Fibroblast of mammary gland (primary cell): ENCODE measurements at places on chromosomes 7 and 10.

GRCh38 chr7:131935180-131935579 lies 378.8 kb upstream of the PODXL start:
- DNase-seq, result no peak

DNA sequence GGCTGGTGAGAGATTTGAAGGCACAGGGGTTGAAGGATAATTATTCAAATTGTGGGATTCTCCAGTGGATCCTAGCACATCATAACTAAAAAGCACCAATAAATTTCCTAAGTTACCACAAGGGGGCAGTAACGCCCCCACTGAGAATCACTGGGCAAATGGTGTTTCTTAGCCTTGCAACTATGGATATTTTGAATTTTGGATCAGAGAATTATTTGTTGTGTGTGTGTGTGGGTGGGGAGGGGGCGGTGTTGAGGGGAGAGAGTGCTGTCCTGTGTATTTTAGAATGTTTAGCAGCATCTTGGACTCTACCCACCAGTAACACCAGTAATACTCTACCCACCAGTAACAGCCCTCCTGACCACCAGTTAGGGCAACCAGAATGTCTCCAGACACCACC lies 63.3 kb upstream of the PRKG1 start:
- DNase-seq, result peak; percentile 62

DNA sequence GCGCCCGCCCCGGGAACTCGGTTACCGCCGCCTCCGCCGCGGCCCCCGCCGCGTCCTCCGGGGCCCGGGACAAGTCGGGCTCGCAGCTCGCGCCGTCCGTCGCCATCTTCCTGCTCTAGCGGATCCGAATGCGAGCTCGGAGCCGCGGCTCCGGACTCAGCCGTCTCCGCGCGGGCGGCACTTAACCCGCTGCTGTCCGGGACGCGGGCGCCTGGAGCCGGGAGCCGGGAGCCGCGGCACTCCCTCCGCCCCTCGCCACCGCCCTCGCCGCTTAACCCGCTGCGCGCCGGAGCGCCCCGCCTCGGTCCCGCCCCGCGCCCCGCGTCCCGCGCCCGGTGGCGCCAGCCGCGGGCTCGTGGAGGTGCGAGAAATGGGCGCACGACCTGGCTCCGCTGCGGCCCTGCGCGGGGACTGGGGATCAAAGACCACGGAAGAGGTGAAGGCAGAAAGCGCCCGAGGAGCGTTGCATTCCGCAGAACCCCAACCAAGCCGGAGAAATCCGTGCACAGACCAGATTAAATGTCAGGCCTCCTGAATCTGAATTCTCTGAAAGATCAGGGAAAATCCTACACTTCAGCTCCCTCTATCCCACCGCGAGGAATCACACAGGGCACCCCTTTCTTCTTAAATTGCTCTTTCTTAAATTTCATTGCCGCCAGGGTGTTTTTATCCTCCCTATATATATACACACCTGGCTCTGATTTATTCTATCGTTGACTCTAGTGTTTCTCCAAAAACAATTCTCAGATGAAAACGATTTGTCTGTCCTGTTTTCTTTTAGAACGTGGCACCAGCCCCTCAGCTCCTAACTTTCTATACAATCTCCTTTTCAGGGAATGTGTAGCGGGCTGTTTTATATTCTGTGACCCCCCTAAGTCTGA lies at the start of gene CTTNBP2:
TSS of gene CTTNBP2 (minus strand) at position 132 of the 881 bp plus-strand sequence. CDS start at position 106, 26 bp downstream.
- DNase-seq, result peak; percentile 41

DNA sequence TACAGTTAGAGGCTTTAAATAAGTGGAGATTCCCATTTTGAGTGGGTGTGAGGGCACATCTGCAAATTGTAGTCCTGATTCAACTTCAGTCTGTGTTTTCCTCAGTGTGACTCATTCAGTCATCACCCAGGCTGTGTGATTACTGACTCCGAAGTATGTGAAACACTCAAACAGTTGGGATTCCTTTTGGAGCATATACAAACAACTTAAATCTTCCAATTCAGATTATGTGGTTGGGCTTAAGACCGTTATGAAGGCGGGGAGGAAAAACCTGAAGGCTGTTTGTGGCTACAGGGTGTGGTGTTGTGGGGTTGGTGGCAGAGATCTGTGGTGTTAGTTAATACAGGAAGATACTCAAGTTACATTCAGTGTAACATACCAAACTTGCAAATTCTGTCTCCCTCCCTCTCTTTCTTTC lies 259.7 kb upstream of the FERD3L start:
- peak; percentile 99 for DNase-seq

DNA sequence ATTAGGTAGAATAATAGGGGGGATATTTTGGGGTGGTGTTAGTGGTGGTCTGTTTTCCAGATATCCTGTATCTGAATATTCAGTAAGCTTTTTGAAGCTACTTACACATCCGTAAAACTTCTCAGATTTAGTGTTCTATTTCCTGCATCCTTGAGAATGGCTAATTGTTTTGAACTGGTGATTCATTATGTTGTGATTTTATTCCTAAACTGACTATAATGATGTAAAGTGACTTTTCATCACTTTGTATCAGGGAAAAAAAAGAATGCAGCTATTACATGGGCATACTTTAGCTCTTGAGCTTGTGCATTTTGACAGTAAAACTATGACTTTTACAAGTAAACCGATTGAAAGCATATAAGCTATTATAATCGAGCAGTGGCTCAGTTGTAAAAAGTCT lies 18.2 kb downstream of the WAC start:
- DNase-seq, result no peak

- DNase-seq, result no peak
These were observed 7.5 kb upstream of the TECTB start for GRCh38 chr10:112275512-112276245.

DNA sequence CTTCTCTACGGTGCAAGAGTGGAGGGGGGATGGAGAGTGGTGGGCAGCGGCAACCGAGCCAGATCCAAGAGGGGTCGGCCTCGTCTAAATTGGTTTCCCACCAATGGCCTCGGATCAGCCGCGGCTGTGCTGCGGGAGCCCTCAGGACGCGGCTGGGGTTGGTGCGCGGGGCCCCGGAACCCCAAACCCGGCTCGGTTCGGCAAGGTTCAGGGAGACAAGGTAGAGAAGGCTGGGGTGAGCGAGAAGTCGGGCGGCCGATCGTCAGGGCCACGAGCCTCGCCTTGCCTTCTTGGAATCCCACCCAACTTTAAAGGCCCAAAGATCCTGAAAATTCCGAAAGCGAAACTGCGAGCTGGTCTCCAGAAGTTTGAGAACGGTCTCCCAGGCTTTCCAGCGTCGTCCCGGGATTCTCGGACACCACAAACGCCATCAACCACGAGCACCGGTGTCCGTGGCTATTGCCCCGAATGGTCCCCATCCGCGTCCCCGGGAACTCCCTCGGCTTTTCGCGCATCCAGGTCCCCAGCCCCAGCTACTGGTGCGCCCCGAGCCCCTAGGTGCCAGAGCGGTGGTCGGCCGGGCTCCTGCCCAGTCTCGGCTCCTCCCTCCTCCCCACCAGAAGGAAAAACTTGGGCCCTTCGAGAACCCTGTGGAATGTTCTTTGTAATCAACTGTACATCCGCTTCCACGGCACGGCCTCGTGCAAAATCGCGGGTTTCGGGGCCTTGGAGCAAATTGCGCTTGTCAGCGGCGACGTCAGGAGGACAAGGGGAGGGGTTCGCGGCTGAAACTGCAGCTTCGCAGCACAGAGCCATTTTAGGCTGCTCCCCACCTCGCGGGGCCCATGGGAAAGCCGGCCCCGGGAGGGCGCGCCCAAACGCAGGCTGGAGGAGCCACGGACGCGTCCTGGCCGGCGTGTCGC lies 3.2 kb downstream of the SFMBT2 start:
- DNase-seq, result peak; percentile 16

GRCh38 chr7:132371948-132372347 lies 204.3 kb downstream of the PLXNA4 start:
- DNase-seq, result no peak

DNA sequence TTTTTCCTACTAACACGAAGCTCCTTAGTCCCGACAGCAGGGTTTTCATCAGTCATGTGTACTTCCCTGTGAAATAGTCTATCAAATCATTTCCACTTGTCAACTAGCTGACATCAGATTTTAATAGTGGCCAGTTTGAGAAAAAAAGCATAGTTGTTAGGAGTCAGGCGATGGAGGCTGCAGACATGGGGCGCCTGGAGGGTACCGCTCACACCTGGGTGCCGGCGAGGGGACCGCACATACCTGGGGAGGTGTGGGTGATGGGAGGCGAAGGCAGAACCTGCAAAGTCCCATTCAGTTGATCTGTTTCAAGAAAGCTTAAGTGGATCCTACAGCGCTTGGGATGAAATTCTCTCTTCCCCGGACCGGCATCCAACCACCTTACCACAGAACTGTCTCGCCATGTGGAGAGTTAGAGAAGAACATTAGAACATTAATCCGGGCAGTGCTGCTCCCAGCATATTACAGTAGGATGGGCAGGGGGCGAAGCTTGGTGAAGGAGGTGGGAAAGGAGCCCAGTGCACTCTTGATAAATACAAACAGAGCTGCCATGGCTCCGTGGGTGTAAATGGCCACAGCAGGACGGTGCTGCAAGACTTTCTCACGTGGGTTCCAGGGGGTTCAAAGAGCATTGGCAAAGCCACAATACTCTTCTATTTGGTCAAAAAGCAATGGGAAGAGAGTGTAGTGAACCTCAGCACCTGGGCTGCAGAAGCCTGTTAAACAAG lies 24.2 kb downstream of the ADARB2 start:
- DNase-seq, result no peak

GRCh38 chr7:35355199-35355598 lies 101.3 kb upstream of the TBX20 start:
- DNase-seq, result no peak

DNA sequence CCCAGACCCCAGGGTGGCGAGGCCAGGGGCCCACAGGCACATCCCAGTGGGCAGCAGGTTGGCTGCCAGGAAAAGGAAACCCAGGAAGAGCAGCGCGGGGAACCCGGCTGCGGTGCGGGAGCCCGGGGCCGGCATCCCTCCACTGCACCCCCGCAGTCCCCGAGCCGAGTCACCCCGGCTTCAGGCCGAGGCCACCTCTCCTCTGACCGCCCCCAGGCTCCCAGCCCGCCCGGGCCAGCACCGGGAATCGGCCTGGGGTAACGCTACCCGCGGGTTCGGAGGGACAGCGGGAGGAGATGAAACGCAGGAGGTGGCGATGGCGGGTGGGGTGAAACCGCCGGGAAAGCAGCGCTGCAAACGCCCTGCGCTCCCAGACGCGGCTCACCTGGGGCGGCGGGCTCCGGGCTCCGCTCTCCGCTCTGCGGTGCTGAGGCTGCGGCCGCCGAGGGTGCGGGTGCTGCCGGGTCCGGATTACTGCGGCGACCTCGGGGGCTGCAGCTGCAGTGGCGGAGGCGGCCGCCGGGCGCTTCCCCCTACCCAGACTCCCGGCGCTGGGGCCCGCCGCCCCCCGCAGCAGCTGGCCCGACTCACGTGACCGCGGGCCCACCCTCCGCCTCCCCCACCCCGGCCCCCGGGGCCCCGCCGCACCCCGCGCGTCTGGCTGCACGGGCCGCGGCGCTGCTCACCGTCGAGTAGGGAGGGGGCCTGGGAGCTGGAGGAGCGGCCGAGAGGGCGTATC lies at the start of gene SCRN1:
TSS of gene SCRN1 (minus strand) at position 545 of the 739 bp plus-strand sequence. CDS start 20,734 bp downstream, outside the sequence.
- no peak for DNase-seq

- peak; percentile 85 for DNase-seq
These were observed 46.8 kb downstream of the IPMK start for GRCh38 chr10:58220769-58221451.

- DNase-seq, result peak; percentile 44
These were observed 27.1 kb upstream of the GJD4 start for GRCh38 chr10:35577926-35578617.

DNA sequence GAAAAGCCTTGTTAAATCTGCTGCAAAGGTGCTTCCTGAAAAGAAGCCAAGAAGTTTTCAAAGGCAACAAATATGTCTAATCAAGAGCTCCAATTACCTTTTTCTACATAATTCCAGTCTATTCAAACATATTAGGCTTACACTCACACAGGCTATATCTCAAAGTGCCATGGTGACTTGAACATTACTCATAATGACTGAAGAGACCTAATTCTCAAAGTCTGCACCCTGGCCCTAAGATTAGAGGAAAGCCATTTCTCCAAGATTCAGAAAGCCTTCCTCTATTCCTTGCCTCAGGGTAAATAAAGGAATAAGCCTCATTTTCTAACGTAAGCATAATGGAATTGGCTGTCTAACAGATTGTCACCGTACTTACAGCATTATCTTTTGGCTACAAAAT lies 78.3 kb upstream of the THSD7A start:
- no peak for DNase-seq

- DNase-seq, result no peak
These were observed 55.1 kb downstream of the FAM53B start for GRCh38 chr10:124688889-124689670.

DNA sequence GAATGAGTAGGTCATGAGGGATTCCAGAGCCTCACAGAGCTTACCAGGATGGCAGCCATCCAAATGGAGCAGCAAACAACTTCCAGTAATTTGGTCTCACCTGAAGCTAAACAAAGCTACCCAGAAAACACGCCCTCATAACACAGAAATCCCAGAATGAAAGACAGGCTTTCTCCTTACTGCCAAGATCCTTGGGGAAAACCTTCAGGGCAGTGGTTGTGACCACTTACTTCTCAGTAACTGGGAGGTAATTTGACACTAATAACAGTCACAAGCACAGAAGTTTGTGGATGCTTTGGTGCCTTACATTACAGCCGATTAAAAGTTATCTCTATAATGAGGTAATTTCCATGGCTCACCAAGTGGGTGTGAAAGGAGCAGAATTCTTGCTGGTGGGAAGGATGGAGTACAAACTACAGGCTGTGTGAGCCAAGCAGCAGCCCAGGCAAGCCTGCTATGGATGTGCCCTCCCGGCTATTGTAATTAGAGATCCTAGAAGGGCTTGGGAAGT lies 10.4 kb downstream of the WDR91 start:
- DNase-seq, result no peak

- no peak for DNase-seq
These were observed 83.2 kb downstream of the CAMK1D start for GRCh38 chr10:12432402-12433189.

DNA sequence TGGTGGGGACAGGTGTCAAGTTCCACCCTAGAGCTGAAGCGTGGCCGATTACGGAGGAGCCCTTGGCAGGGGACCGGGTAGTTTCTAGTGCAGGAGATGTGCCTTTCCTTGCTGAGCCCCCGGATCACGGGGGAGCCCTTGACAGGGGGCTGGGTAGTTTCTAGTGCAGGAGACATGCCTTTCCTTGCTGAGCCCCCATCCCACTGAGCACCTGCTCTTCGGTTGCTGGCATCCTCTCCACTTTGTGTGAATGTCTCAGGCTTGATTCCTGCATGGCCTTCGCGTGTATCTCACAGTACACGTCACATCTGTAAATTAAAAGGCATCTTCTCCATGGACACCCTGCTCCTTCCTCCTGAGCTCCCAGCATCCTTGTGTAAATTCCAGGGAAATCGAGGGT lies 263.5 kb downstream of the ADARB2 start:
- no peak for DNase-seq

- no peak for DNase-seq
These were observed 196.0 kb upstream of the IMMP2L start for GRCh38 chr7:111758332-111758731.
